KG1 (cell line): ENCODE measurements at places on chromosomes 11 and 22.

DNA sequence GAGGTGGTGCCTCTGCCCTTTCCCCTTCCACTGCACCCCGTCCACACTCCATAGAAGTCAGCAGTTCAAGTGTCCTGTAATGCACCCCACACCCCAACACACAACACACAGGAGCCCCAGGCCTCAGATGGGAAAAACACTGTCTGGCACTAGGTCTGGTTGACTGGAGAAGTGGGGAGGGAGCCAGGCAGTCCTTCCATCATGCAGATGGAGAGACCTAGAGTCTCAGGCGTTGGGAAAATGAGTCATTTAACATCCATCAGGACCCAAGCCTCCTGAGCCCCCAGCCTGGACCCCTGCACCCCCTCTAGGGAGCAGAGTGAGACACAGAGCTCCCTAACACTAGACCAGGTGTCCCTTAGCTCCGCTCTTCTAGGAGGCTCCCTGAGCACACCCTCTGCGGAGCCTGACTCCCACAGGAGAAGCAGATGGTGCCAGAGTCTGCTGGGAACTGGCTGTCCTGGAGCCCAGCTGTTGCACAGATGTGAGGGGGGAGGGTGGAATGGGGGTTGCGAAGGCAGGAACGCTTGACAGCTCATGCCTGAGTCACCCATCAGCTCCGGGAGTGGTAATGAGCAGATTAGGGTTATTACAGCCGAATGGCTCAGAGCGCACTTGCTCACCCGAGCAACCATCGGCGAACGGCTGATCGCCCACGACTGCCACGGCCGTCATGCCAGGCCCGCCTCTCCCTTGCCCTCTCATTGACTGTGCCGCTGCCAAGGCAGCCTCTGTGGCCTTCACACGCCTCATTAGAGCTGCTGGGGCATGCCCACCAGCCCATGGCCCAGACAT lies 22.1 kb upstream of the SYT7 start:
- DNase-seq, result no peak

- DNase-seq, result peak; percentile 13
Observed at GRCh38 chr11:22163394-22163797, 29.5 kb upstream of the ANO5 start.

DNA sequence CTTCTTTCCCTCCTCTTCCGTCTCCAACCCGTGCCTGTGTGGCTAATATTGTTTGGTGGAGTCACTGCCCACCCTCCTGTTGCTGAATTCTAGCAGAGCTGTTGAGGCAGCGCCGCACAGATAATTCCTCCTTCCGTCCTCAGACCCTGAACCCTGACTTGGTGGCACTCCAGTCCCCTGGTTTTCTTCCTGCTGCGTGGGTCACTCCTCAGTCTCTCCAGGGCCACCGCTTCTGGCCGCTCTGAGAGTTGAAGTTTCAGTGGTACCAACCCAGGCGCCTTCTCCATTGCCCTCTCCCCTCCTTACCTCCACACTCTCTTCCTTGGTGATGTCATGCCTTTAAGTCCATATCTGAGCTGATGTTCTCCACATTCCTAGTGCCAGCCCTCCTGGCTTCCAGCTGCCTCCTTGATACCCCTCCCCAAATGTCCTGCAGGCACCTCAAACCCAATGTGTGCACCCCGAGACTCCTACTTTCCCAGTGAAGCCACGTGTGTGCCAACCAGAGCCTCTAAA lies 54.5 kb upstream of the RASD2 start:
- no peak for DNase-seq

DNA sequence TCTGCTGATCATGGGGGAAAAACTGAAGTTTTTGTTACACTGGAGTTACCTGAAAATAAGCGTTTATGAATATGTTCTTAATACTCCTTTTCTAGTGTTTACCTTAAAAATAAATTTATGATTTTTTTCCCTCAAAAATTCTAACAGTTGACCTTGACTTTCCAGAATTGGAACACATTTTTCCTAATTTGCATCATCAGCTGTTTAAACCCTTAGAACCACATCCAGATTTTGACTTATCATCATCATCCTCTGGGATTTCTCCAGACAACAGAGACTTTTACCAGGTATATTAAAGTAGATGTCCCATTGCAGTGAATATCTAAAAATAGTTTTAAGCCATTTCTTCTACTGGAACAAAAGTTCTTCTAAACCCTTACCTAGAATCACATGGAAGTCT lies 17.2 kb downstream of the TAF1D start:
- DNase-seq, result no peak

GRCh38 chr22:17869285-17870096 lies 95.2 kb upstream of the BID start:
- DNase-seq, result no peak

DNA sequence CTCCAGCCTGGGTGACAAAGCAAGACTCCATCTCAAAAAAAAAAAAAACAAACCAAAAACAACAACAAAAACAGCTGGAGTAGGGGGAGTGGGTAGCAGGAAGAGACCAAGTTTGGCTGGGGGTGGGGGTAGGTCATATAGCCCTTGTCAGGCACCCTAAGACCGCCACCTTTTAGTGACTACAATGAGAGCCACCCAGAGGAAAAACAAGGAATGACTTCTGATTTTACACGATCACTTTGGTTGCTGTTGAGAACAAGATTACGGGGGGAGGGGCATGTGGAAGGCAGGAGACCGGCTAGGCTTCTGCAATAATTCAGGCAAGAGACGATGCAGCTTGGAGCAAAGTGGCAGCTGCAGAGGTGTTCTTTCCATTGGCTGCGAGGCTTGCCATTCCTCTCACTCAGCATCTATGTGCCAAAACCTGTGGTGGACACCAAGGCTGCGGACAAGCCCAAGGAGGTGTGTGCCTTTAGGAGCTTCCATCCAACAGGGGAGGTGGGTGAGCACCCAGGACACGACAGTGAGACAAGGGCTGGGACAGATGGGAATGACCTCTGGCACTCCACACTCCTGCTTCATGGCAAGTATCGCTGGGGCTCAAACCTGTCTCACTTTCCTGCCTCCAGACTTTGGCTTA lies 1.7 kb downstream of the RPS19BP1 start:
- DNase-seq, result no peak

DNA sequence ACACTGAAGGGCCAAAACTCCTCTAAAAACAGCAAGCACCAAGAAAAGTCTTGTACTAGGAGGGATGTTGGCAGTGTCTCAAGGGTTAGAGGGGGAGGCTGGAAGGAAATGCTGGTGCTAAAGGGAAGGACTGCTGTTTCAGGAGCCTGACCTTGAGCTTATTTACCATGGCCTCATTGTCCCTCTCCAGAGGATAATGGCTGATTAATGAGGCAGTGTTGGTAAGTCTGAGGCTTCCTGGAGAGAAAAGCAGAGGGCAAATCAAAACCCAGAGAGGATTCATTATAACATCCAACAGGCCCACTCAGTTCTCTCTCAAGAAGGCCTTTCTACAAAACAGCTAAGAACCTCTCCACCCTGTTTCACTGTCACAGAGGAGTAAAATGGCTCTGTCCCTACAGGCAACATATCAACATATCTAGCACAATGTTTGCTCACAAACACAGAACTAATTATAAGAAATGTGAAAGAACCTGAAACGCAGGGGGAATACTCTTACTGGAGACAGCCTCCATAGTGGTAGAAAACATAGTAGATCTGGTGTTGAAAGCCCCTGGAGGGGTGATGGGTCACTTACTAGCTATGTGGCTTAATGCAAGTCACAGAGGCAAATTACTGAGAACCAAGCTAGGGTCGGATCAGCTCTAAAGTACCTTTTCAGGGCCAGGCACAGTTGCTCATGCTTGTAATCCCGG lies 31.4 kb downstream of the NUMA1 start:
- no peak for DNase-seq

DNA sequence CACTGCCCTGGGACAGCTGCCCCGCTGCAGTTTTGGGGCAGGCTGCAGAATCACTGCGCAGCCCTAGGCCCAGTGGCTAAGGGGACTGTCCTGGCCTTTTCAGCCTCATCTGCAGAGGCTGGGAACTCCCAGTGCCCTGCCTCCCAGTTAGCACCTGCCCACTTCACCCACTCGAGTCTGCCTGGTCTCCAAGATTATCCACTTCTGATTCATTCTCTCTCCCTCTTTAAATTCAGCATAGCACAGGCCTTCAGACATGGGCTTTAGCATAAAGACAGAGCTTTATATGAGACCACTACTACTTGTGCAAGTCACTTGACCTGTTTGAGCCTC lies 8.9 kb downstream of the DAGLA start:
- no peak for DNase-seq

DNA sequence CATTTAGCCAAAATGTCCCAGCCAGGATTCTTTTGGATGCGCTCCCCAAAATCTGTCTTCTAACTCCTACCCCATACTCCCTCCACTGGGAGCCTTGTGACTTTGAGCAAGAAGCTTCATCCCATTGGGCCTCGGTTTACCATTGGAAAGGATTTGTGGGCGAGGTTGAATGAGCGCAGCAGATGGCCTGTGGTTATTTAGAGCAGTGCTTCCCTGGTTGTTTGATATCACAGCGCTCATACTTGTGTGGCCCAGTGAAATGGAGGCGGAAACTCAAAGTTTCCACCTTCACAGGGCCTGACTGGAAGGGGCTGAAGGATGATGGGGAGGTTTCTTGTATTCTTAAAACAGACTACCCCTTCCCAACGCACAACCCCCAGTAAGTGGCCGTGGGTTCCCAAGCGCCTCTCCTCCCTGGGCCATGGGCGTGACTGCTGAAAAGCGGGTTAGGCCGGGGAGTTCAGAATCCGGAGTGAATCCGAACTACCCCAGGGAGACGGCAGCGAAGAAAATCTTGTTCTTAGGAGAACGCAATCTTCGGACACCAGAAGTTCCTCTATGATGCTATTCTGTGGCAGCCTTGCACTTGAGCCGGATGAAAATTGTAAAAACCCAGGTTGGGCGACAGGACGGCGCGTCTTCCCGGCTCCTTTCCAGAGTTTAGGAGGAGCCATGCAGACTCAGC lies 1.2 kb upstream of the ATF4 start:
- DNase-seq, result no peak

DNA sequence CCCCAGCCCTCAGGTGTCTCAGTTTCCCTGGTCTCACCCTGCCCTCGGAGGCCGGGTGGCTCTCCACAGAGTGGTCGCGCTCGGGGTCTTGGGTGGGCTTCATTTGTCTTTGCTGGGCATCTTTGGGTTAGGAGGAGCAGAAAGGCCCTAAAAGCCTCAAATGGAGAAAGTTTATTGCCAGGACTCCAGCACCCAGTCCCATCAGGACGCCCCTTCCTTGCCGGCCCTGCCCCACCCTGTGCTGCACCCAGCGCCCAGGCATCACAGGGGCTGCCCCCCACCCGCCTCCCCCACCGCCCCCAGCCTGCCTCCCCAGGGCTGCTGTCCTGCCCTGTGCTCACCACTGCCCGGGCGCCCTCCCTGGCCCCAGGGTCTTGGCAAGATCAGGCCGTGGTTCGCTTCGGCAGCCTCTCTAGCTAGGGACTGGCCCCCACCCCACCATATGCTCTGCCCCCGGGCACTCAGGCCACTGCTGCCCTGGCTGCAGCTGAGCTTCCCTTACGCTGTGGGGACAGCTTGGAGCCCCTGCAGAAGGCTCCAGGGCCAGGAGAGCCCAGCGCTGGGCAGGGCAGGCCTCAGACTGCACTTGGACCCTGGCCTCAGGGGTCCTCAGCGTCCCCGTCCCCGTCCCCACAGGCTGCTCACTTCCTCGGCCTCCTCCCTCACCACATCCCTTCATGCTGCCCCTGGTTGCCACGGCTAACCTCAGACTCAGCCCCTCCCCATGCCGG lies 31.4 kb downstream of the MOB2 start:
- DNase-seq, result no peak
